ENCODE measurements at places on chromosomes 16 and 17. TPM values are rescaled to one million over a fixed set of nuclear protein-coding genes. Genes with fewer than 3 reads are reported as not detected.

Gene DHRS7C
- not detected for total RNA-seq

DNA sequence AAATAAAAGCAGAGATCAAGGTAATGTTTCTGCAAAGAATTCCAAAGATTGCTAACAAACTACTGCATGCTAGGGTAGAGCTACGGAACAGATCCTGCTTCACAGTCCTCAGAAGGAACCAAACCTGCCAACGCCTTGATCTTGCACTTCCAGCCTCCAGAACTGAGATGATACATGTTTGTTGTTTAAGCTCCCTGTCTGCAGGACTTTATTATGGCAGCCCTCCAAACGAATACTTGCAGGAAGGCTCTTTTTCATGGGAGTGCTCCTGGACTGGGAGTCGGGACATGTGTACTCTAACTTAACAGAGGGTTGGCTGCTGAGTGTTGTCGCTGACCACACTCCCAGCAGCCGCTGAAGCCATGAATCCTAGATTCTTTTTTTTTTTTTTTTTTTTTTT lies 808.8 kb upstream of the EEF2KMT start:
- no peak for DNase-seq

- no peak for DNase-seq
Measured at GRCh38 chr16:19239511-19240155, 45.9 kb upstream of the CLEC19A start.

DNA sequence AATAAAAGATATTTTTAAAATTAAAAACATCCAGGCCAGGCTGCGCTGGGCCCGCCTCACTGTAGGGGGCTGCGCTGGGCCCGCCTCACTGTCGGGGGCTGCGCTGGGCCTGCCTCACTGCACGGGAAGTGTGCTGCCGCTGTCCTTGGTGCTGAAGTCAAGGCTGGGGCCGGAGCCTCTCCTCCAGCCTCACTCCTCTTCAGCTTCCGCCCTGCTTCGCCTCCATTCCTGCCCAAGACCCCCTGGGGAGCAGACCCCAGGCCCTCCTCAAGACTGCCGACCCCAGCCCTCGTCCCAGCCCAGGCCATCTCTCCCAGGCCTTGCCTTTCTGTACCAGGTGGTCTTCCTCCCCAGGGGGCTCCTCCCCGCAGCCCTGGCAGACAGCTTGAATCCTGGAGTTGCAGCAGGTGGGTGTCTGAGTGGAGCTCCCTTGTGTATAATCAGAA lies 26.2 kb downstream of the ENDOV start:
- DNase-seq = peak; percentile 20

DNA sequence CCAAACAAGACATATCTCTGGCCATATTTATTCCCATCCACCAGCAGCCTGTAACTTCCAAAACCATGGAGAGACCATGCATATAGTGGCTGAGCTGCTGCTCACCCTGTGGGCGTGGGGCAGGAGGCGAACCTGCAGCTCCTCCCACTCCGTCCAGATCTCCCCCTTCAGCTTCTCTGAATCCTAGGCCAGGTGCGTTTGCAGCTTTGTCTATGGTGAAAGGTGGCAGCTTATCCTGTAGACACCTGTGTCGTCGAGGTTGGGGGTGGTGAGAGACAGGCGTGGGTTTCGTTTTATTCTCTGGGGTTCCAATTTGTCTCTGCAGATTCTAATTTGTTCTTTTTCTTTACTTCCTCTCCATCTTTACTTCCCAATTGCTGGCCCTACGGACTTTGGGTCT lies 9.7 kb upstream of the ANKS4B start:
- DNase-seq = no peak

DNA sequence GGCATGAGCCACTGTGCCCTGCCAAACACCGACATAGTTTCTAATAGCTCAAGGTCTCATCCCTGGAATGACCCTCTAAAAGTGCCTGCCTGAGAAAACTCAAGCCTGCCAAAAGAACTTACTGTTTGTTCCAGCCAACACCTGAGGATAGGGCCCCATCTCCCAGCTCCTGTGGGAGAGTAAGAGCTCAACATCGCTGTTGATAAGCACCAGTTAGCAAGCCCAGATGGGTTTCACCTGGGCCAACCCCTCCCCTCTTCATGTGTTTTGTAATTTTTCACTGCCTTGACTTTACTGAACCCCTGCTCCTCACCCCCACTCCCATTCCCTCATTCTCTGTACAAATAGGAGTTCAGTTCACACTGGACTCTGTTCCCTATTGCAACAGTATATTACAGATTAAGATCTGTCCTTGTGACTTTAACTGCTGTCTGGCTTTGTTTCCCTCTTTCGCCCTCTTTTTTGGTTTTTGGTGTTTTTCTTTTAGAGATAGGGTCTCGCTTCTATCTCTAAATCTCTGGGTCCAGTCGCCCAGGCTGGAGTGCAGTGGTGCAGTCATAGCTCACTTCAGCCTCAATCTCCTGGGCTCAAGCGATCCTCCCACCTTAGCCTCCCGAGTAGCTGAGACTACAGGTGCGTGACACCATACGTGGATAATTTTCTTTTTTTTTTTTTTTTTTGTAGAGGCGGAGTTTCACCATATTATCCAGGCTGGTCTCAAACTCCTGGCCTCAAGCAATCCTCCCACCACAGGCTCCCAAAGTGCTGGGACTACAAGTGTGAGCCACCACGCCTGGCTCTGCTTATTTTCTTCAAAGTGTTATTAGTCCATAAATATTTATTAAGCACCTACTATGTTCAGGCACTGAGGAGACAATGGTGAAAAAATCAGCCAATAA lies 12.3 kb downstream of the NUPR1 start:
- no peak for DNase-seq

DNA sequence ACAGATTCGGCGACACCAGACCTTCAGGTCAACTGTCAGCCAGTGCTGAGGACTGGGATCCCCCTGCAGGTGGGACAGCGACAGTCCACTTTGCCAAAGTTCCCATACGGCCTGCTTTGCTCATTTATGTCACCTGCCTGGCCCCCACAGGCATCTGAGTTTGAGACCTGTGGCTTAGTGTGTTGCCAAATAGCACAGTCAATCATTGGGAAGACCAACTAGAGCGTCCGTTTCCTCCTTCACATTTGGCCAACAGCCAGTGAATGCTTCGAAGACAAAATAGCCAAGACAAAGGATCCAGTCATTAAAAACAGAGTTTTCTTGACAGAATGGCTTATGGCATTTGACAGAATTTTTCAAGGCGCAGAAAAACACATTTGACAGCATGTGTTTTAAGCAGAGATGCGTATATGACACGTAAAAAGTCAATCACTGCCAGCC lies 113.8 kb downstream of the ABCC12 start:
- no peak for DNase-seq

Gene TNFSF13
- not detected for total RNA-seq

GRCh38 chr16:53881371-53881770 lies 177.4 kb downstream of the FTO start:
- peak; percentile 76 for DNase-seq

DNA sequence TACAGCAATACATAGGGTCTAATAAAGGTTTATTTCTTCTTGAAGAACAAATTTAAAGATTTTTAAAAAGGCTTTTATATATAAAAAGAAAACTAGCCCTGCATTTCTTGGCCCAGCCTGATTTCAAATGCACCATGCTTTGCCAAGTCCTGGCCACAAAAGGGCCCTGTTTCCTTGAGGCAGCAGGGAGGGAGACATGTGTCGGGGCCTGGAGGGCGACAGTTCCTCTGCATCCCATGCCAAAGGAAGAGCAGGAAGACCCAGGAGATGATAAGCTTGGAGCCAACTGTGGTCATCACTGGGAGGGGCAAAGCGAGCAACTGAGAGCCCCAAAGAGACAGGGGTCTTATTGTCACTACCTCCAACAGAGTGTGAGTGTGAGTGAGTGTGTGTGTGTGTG lies 571.5 kb upstream of the PSMD7 start:
- no peak for DNase-seq

- DNase-seq = no peak
Measured at GRCh38 chr16:84868829-84869472, 49.2 kb downstream of the CRISPLD2 start.

GRCh38 chr16:47872225-47872624 lies 283.6 kb downstream of the ABCC12 start:
- DNase-seq = no peak

- DNase-seq = no peak
Measured at GRCh38 chr16:20611975-20612481, 35.9 kb upstream of the ACSM2B start.

GRCh38 chr17:50187751-50188530 lies 13.5 kb downstream of the COL1A1 start:
- DNase-seq = peak; percentile 50

- DNase-seq = no peak
Measured at GRCh38 chr16:87505834-87506233, 13.0 kb upstream of the ZCCHC14 start.

GRCh38 chr17:17346428-17347233 lies 43.5 kb downstream of the NT5M start:
- DNase-seq = no peak

GRCh38 chr16:48081656-48082055 lies 74.1 kb downstream of the ABCC12 start:
- DNase-seq = peak; percentile 95

- DNase-seq = no peak
Measured at GRCh38 chr17:34714475-34715410, 135.4 kb downstream of the TMEM132E start.

Gene ABHD15
- total RNA-seq = 8.4 TPM

Gene KRT9
- not detected for total RNA-seq

GRCh38 chr16:635573-636205 lies 416 bp downstream of the METTL26 start:
- no peak for DNase-seq

- no peak for DNase-seq
Measured at GRCh38 chr17:58242171-58242784, 3.9 kb downstream of the LPO start.

DNA sequence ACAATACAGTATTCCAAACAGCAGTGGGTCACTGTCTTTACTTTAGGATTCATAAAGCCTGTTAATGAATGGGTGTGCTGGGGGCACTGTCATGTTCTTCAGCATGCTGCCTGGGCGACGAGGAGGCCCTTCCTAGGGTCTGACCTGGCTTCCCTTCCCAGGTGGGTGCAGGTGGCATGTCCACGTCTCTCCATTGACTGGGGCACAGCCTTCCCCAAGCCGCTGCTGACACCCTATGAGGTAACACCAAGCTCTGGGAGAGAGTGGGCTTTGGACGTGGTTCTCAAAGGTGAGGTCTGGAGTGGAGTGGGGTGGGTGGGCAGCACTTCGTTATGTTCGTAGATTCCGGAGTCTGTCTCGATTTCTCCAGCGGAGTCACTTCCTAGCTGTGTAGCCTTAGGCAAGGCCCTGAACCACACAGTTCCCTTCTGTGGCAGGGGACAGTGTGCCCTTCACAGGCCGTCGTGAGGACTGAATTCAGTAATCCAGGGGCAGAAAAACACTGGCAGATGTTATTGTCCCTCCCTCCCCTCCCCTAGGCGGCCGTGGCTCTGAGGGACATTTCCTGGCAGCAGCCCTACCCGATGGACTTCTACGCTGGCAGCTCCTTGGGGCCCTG lies 771 bp upstream of the OVCA2 start:
- DNase-seq = no peak

GRCh38 chr17:75044716-75045115 lies 2.1 kb downstream of the ATP5PD start:
- DNase-seq = no peak

Gene TEKT1
- total RNA-seq = not detected

DNA sequence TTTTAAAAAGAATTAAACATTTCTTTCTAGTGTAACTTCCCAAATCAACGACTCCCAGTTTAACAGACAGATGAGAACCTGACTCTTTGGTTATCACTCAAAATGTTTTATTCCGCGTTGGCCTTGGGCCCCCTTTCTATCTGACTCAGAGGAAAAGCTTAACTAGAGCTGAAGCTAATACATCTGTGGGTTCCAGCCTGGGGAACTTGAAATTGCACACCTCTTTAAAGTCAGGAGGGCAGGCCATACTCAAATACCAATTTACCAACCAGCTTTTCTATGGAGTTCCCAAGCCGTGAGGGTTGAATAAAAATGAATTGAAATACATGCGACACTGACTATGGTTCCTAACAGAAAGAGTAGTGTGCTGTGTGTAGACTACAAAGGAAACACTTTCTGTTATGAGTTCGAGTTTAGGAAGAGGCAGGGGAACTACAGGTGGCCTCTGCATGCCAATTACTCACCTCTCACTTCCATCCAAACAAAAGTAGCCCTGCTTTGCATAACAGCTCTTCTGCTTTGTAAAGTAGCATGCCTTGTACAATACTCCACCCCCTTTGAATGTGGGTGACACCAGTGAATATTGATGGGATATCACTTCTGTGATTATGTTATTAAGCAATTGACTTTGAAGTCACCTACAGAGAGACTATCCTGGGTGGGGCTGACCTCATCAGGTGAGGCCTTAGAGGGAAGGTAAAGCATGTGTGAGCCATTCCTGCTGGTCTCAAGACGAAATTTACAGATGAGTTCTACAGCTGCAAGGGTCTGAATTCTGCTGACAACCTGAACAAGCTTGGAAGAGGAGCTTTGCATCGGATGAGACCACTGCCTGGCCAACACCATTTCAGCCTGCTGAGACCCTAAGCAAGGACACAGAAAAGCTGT lies 92.1 kb downstream of the WDR59 start:
- DNase-seq = no peak

GRCh38 chr17:45315648-45316433 lies 979 bp downstream of the MAP3K14 start:
- no peak for DNase-seq

GRCh38 chr17:64057701-64058263 lies 37.3 kb upstream of the ICAM2 start:
- DNase-seq = no peak

Gene TTYH2
- 1.9 TPM for total RNA-seq

DNA sequence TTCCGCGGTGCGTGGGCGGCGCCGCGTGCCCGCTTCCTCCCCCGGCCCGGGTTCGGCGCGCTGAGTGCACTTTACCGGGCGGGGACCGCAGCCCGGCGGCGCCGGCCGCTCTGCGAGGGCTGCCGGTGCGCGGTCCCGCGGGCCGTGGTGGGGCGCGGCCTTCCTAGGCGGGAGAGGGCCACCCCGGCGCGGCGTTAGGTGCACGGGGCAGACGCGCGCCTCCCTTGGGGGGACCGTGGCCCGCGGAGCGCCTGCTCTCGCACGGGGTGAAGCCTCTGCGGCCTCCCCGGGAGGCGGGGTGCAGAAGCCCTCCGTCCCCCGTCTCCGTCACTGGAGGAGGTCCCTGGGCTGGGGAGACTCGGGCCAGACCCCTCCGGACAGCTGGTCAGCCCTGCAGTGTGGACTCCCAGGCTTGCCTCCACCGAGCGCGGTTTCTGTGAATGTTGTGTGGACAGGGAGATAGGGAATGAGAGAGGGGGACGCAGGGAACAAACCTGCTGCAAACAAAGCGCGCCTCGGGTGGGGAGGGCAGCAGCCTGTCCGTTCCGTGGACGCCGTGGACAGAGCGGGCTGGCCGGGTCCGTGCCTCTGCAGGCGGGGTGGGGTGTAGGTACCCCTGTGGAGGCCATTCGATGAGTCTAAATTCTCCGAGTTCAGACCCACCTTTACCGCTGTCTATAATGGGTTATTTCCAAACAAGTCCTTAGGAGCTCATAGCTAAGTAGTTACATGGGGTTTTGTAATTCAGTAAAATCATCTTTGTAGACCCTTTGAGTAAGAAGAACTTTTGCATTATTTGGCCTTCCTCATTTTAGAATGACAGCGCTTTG lies 721 bp downstream of the TBCD start:
- DNase-seq = peak; percentile 35

- DNase-seq = no peak
Measured at GRCh38 chr16:16164243-16164642, 59.1 kb downstream of the ABCC6 start.

- DNase-seq = peak; percentile 56
Measured at GRCh38 chr17:42843358-42843934, 934 bp upstream of the AOC2 start.

Data from LHCN-M2 (cell line).